Lower lobe of right lung (tissue), 2 donors: ENCODE measurements at places on chromosomes 2 and 18. TPM values are rescaled to one million over a fixed set of nuclear protein-coding genes. Genes with fewer than 3 reads are reported as not detected.

- H3K36me3 ChIP-seq: no peaks in the 10 kb centered on the region
- no peaks in the 10 kb centered on the region for H3K27me3 ChIP-seq
- peaks cover 49% of the 10 kb centered on the region for H3K4me1 ChIP-seq
- no peak overlapping the region for H3K27ac ChIP-seq
- no peak overlapping the region for H3K4me3 ChIP-seq
Measured at GRCh38 chr2:68196120-68196716, 38.5 kb downstream of the PNO1 start.

SPEG gene
- total RNA-seq: 6.5 TPM

- H3K4me3 ChIP-seq: no peak overlapping the region
- no peak for DNase-seq
- H3K36me3 ChIP-seq: no peaks in the 10 kb centered on the region
- no peaks in the 10 kb centered on the region for H3K4me1 ChIP-seq
Measured at GRCh38 chr2:148106331-148106730, 85.4 kb downstream of the MBD5 start.

- H3K4me1 ChIP-seq: peaks cover 11% of the 10 kb centered on the region
- no peak for DNase-seq
- H3K36me3 ChIP-seq: no peaks in the 10 kb centered on the region
Measured at GRCh38 chr2:152221839-152222238, 46.3 kb upstream of the STAM2 start.

CCDC178 gene
- not detected for total RNA-seq

XDH gene
- 0.27 TPM for total RNA-seq

PPP4R1 gene
- 114 TPM for total RNA-seq

ADCYAP1 gene
- 0.32 TPM for total RNA-seq

DNA sequence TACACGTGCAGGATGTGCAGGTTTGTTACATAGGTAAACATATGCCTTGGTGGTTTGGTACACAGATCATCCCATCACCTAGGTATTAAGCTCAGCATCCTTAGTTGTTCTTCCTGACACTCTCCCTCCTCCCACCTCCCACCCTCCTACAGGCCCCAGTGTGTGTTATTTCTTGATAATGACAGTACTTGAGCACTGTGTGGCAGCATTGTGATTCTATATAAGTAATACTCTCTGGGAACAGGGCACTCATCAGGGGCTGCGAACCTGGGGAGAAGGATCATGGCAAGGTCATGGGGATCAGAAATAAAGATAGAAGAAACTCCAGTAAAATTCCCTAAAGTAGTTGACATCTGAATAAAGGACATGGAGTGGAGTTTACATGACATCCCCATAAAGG, 1256.2 kb upstream of the CRIM1 start:
- H3K4me1 ChIP-seq: no peaks in the 10 kb centered on the region
- H3K27me3 ChIP-seq: no peaks in the 10 kb centered on the region
- no peak for DNase-seq
- H3K27ac ChIP-seq: no peak overlapping the region

DNA sequence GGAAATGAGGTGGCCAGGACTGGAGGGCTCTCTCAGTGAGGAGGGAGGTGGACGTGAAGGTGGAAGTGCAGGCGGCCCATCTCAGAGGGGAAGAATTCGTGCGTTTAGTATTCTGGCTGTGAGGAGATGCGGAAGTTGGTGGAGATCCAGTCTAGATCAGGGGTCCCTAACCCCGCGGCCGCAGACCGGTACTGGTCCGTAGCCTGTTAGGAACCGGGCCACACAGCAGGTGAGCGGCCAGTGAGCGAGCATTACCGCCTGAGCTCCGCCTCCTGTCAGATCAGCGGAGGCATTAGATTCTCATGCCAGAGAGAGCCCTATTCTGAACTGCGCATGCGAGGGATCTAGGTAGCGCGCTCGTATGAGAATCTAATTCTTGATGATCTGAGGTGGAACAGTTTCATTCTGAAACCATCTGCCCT, 1.6 kb upstream of the FHOD3 start:
- no peak for DNase-seq
- peaks cover 51% of the 10 kb centered on the region for H3K27me3 ChIP-seq
- H3K4me1 ChIP-seq: peaks cover 20% of the 10 kb centered on the region
- H3K4me3 ChIP-seq: no peak overlapping the region

LONRF2 gene
- 2.1 TPM for total RNA-seq

DNA sequence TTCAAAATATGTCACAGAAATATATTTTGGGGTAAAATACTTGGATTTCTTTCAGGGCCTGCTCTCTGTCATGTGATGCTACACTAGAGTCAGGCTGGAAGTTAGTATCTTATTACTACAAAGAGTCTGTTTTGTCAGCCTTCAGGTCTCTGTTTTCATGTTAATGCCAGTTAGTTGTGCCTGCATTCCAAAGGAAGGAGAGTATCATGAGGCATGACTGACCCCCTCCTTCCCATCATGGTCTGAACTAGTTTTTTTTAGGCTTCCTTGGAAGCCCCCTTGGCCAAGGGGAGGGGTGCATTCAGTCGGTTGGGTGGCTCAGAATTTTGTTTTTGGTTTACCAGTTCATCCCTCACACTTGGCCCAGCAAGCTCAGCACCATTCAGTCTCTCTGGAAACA, 318.0 kb downstream of the ALK start:
- DNase-seq: no peak
- no peaks in the 10 kb centered on the region for H3K27me3 ChIP-seq
- no peak overlapping the region for H3K27ac ChIP-seq
- no peaks in the 10 kb centered on the region for H3K4me1 ChIP-seq

SERPINB7 gene
- not detected for total RNA-seq

GRCh38 chr18:55047546-55047945, 88.3 kb upstream of the CCDC68 start:
- H3K27ac ChIP-seq: no peak overlapping the region
- no peaks in the 10 kb centered on the region for H3K27me3 ChIP-seq
- no peaks in the 10 kb centered on the region for H3K36me3 ChIP-seq
- DNase-seq: no peak

- peaks cover 13% of the 10 kb centered on the region for H3K4me1 ChIP-seq
- no peak overlapping the region for H3K4me3 ChIP-seq
- H3K27ac ChIP-seq: no peak overlapping the region
Measured at GRCh38 chr2:236109473-236109872, 58.7 kb downstream of the GBX2 start.

- peaks cover 28% of the 10 kb centered on the region for H3K36me3 ChIP-seq
- DNase-seq: no peak
- no peak overlapping the region for H3K4me3 ChIP-seq
- no peaks in the 10 kb centered on the region for H3K4me1 ChIP-seq
- H3K27me3 ChIP-seq: no peaks in the 10 kb centered on the region
- no peak overlapping the region for H3K27ac ChIP-seq
Measured at GRCh38 chr2:202564226-202564625, 70.5 kb upstream of the FAM117B start.

GRCh38 chr18:51953521-51953920, 386.5 kb upstream of the DCC start:
- H3K27me3 ChIP-seq: no peaks in the 10 kb centered on the region
- H3K4me3 ChIP-seq: no peak overlapping the region
- H3K27ac ChIP-seq: no peak overlapping the region
- H3K4me1 ChIP-seq: no peaks in the 10 kb centered on the region
- no peaks in the 10 kb centered on the region for H3K36me3 ChIP-seq
- DNase-seq: no peak

GRCh38 chr2:97267411-97268074, 154.6 kb downstream of the ANKRD36 start:
- H3K36me3 ChIP-seq: no peaks in the 10 kb centered on the region
- DNase-seq: peak; percentile 24
- H3K27me3 ChIP-seq: no peaks in the 10 kb centered on the region

CCBE1 gene
- total RNA-seq: 14.0 TPM

DNA sequence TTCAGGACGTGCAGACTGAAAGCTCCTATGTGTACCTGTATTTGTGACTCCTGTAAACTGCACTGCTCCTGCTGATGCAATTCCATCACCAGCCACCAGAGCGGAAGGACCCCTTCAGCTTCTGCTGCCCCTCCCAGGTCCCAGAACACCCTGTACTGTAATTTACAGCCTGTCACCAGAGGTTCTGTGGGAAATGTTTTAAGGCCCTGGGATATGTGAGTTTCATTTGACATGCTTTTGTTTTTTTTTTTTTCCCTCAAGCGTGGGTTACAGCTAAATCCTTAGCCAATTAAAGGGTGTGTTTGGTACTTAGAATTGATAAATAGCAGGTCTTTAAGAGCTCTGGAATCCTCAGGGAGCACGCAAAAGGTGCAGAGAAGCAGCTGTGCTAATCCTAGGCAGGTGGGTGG, 79.4 kb downstream of the KCTD1 start:
- DNase-seq: no peak
- H3K27ac ChIP-seq: no peak overlapping the region
- H3K27me3 ChIP-seq: no peaks in the 10 kb centered on the region
- no peaks in the 10 kb centered on the region for H3K36me3 ChIP-seq

LIMS4 gene
- total RNA-seq: 1.1 TPM

COL6A3 gene
- 114 TPM for total RNA-seq

- H3K36me3 ChIP-seq: no peaks in the 10 kb centered on the region
- no peak overlapping the region for H3K27ac ChIP-seq
- H3K27me3 ChIP-seq: no peaks in the 10 kb centered on the region
- no peak for DNase-seq
Measured at GRCh38 chr2:28488858-28489575, 6.8 kb upstream of the PLB1 start.

- no peaks in the 10 kb centered on the region for H3K27me3 ChIP-seq
- no peaks in the 10 kb centered on the region for H3K36me3 ChIP-seq
- no peak overlapping the region for H3K4me3 ChIP-seq
- peaks cover 5% of the 10 kb centered on the region for H3K4me1 ChIP-seq
- H3K27ac ChIP-seq: no peak overlapping the region
Measured at GRCh38 chr18:35019933-35020332, 21.3 kb upstream of the MAPRE2 start.

HADHB gene
- total RNA-seq: 119 TPM

CYP27A1 gene
- total RNA-seq: 273 TPM

CGREF1 gene
- total RNA-seq: 0.74 TPM

DNA sequence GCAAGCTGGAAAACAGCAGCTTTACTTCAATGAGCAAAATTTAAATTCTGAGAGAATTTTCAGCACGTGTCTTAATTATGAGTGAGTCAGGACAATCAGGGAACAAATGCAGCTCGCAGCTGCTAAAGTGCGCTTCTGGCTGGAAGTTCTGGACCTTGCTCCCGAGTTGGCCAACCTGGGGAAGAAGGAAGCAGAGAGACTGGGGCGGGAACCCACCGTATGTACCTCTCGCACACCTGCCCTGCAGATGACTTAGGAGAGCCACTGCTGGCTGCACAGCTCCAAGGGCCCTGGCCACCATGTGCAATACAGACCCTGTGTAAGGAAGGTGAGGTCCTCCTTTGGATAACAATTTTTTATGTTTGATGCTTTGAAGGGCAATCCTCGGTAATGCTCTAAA, 42.4 kb downstream of the REEP1 start:
- no peaks in the 10 kb centered on the region for H3K4me1 ChIP-seq
- DNase-seq: no peak
- H3K27ac ChIP-seq: no peak overlapping the region
- H3K4me3 ChIP-seq: no peak overlapping the region

- peak overlapping the region; percentile 8 for H3K4me3 ChIP-seq
- H3K27ac ChIP-seq: no peak overlapping the region
- no peaks in the 10 kb centered on the region for H3K4me1 ChIP-seq
Measured at GRCh38 chr2:204315236-204315662, 230.0 kb upstream of the PARD3B start.

DNA sequence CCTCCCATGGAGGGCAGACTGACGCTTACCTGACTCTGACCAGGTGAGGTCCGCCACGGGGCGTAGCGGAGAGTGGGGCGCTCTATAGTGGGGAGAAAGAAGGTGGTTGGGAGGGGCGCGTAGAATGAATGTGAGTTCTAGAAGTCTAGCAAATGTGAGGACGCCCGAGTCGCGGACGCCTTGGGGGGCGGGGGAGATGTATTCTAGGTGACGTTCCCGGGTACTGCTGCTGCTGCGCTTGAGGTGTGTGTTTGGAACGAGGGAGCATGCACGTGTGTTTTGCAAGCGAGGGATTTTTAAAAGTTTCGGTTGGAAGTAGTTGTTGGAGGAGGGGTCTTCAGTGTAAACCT, 758 bp downstream of the RIF1 start:
- H3K27ac ChIP-seq: peak overlapping the region; percentile 91
- peak; percentile 51 for DNase-seq
- H3K4me1 ChIP-seq: peaks cover 13% of the 10 kb centered on the region
- peaks cover 37% of the 10 kb centered on the region for H3K36me3 ChIP-seq

DNA sequence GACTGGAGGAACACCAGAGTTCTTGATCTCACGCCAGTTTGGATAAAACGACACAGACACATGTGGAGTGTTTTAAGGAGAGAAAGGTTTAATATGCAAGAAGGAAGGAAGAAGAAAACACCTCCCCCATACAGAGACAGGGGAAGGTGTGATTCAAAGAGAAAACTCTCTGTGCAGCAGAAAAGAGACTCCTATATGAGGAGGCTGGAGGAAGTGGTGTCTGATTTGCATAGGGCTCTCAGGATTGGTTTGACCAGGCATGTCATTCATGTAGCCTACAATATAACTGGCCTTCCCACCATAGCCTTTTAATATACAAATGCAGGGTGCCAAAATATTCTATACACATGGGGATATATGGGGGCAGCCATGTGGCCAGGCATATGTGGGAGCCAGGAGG, 1386.5 kb downstream of the RPIA start:
- H3K36me3 ChIP-seq: no peaks in the 10 kb centered on the region
- no peaks in the 10 kb centered on the region for H3K4me1 ChIP-seq
- no peak for DNase-seq
- no peak overlapping the region for H3K4me3 ChIP-seq
- H3K27ac ChIP-seq: no peak overlapping the region

GRCh38 chr2:120737340-120738101, 1.9 kb downstream of the GLI2 start:
- no peak overlapping the region for H3K27ac ChIP-seq
- no peak for DNase-seq
- no peaks in the 10 kb centered on the region for H3K36me3 ChIP-seq
- peak overlapping the region; percentile 55 for H3K4me3 ChIP-seq
- H3K4me1 ChIP-seq: peaks cover 27% of the 10 kb centered on the region
- H3K27me3 ChIP-seq: peaks cover 94% of the 10 kb centered on the region

DNA sequence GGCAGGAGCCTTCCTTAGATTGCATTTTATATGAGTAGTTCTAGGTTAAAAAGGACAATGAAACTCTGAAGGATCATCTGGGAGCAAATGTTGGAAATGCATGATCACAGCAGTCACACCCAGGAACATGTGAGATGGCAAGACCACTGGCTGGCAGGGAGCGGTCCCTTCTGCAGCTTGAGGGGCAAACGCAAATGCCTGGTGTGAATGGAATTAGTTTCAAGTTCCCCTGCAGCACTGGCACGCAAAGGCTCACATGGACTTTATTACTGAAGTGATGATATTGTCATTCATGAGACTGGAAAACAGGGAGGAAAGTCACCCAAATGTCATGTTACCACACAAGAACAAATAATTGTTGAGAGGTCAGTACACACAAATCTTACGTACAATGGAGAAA, 223.3 kb downstream of the FBXO15 start:
- no peaks in the 10 kb centered on the region for H3K36me3 ChIP-seq
- no peak overlapping the region for H3K4me3 ChIP-seq
- no peak for DNase-seq
- no peaks in the 10 kb centered on the region for H3K4me1 ChIP-seq
- H3K27me3 ChIP-seq: no peaks in the 10 kb centered on the region
- H3K27ac ChIP-seq: no peak overlapping the region

GRCh38 chr2:209787416-209787815, 15.8 kb downstream of the UNC80 start:
- H3K4me1 ChIP-seq: no peaks in the 10 kb centered on the region
- no peaks in the 10 kb centered on the region for H3K27me3 ChIP-seq
- DNase-seq: no peak

GRCh38 chr18:48004577-48004976, 74.1 kb upstream of the SMAD2 start:
- peaks cover 9% of the 10 kb centered on the region for H3K4me1 ChIP-seq

TTC21B gene
- total RNA-seq: 25.8 TPM

CNPPD1 gene
- 67.7 TPM for total RNA-seq

GRCh38 chr2:121475811-121476571, 54.7 kb upstream of the RNU4ATAC start:
- no peaks in the 10 kb centered on the region for H3K36me3 ChIP-seq
- peaks cover 16% of the 10 kb centered on the region for H3K4me1 ChIP-seq
- H3K27ac ChIP-seq: no peak overlapping the region
- H3K4me3 ChIP-seq: no peak overlapping the region

GALR1 gene
- total RNA-seq: not detected
